Stimulated activated CD4-positive, alpha-beta T cell treated with anti-CD3 and anti-CD28 coated beads, TNF-alpha, amount 100 ng/mL, for 24 hours (primary cell): ENCODE measurements at places on chromosomes 16 and 17.

DNA sequence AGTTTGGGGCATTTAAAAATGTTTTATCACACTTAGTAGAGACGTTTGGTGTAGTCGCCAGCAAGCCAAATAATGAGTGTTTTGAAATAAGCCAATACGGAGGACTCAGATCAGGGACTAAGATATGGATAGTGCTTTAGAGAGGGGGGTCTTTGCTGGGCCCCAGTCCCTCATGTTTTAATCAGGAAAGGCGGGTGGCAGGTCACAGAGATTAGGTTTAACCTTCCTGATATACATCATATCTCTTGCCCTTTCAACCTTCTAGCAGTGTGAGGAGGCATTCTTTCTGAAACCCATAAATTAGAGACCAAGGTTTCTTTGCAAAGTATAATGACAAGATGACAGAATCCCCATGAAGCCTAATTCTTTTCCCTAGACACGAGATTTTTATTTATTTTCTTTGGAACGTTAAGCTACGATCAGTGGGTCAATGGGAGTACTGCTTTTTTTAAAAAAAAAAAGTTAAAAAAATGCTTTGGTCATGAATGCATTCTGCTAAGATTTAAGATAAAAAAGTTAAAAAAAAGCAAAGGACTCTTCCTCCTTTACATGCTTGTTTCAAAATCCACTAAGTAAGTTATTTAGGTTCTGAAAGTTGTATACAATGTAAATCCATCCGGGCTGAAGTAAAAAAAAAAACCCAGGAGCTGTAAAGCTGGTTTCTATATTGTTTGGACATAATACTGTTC lies 572.1 kb upstream of the SALL1 start:
- no peak for DNase-seq

- no peak for DNase-seq
Measured at GRCh38 chr17:13967416-13967815, 101.9 kb upstream of the COX10 start.

DNA sequence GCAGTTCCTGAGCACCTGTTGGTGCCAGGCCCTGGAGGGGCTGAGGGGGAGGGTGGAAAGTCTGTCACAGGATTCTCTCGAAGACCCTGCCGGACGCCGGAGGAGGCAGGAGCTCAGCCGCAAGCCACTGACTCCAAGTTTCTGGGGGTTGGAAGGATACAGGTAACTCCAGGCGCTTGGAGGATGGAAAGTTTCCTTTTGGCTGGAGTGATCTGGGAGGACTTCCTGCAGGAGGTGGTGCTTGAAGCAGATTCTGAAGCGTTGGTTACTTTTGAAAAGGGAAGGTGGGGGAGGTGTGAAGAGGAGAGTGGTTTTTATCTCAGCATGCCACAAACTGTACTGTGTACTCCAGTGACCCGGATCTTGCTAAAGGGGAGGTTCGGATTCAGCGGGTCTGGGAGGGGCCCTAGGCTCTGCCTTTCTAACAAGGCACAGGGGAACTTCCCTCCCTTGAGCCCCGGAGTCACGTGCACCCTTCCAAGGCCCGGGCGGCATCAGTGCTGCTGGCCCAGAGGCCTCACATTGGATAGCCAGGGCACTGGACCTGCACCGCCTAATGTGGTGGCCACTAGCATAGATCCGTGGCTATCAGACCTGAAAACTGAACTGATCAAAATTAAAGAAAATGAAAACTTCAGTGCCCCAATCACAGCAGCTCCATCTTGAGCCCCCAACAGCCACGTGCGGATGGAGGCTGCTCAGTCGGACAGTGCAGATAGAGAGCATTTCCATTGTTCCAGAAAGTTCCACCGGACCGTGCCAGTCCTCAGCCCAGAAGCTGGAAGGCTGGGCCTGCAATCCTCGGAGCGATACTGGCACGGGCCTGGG lies 42.2 kb upstream of the GSE1 start:
- DNase-seq, result no peak

DNA sequence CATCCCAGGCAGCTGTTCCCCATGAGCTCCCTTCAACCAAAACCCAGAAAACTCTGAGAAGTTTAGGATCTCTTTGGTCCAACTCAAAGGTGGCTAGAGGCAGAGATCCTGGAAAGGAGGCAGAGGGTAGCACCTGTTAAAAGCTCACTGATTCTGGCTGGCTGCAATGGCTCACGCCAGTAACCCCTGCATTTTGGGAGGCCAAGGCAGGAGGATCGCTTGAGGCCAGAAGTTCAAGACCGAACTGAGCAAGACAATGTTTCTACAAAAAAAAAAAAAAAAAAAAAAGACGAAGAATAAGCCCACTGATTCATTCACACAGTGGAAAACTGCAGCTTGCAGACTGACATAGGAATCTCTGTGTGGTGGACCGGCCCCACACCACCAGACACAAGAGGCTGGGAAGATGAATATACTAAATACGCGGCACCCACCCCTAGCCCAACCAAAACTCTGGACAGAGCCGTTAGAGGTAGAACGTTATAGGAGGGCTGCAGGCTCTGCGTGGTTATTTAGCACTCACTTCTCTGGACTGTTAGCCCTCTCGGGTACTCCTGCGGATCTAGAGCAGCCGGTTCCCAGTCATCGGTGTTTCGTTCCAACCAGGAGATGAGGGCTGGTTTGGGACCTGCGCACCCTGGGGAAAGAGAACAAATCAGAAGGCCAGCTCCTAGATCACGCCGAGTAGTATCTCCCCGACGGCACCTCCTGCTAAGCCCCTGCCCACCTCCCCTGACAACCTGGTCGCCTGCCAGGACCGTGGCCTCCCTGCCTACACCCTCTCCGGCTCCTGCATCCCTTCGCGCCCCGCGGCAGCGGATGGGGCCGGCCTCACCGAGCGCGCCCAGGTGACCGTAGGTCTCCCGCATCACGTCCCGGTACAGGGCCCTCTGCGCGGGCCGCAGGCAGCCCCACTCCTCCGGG lies 925 bp downstream of the ZNF689 start:
- peak; percentile 46 for DNase-seq

- DNase-seq, result no peak
Measured at GRCh38 chr16:55151561-55152305, 172.3 kb upstream of the IRX6 start.

- no peak for DNase-seq
Measured at GRCh38 chr16:57838161-57838560, 35.9 kb upstream of the KIFC3 start.

DNA sequence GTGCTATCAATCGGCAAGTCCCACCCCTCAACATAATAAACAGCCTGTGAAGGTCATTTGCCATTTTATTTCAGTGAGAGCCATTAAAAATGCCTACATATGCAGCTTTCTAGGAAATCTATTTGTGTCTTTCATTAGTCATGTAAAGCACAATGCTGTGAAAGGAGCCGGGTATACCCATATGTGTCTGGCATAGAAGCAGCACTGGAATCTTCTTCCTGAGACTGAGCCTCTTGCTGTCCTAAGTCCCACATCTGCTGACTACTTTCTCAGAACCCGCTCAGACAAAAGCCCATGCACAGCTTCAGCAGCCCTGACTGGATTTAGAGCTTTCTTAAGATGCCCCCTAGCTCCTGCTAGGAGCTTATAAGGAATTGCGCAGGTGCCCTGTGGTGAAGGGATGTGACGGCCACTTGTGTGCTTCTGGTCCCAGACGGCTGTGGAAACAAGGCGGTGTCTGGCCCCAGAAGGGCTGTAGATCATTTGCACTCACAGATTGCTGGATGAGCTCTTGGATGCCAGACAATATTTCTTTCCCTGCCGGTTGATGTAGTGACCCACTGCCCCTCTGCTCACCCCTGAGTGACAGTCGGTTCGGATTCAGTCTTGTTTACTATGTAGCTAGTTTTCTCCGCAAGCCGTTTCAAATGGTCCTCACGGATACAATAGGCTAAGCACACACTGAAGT lies 172.2 kb downstream of the ANKFN1 start:
- DNase-seq, result no peak

DNA sequence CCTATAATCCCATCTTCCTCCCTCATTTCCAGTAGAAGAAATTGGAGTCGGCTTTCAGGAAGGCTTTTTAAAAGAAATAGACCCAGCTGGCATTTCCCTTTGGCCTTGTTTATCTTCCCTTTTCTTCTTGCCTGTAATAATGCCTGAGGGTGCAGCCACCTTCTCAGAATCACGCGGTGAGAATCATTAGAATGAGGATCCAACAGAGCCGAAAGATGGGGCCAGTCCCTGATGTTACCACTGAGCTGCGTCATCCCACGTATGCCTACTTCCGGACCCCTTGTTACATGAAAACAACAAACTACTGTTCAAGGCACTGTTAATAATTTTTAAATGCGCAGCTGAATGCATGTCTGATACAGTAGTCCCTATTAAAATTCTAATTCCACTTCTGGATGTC lies 24.1 kb downstream of the SDR42E1 start:
- no peak for DNase-seq

DNA sequence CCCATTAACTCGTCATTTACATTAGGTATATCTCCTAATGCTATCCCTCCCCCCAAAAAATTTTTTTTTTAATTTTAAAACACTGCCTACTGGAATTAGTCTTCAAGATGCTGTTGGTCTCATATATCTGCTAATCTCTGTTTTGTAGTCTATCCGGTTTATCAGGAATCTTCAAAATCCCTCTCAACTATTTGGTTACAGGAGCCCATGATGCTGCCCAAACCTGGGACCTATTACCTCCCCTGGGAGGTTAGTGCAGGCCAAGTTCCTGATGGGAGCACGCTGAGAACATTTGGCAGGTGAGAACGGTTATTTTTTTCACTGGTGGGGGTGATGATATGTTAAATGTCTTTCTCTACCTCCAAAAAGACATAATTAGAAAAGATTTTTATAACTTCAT lies 6.9 kb downstream of the TEN1 start:
- DNase-seq, result no peak

DNA sequence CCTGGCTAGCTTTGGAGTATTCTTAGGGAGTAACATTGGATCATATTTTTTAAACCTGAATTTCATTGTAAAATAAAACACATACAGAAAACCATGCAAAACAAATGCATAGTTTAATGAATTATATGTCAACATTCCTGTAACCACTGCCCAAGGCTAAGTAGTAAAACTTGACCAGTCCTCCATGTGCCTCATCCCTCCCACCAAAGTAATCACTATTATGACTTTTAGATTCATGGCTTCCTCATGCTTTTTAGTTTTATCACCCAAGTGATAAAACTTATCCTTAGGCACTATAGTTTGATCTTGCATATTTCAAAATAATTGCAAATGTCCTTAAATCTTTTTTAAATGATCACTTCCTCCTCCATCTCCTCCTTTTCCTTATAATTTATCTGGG lies 20.4 kb downstream of the PRKCA start:
- DNase-seq, result no peak

- DNase-seq, result peak; percentile 74
Measured at GRCh38 chr17:74862108-74862901, 2.6 kb upstream of the GRIN2C start.

DNA sequence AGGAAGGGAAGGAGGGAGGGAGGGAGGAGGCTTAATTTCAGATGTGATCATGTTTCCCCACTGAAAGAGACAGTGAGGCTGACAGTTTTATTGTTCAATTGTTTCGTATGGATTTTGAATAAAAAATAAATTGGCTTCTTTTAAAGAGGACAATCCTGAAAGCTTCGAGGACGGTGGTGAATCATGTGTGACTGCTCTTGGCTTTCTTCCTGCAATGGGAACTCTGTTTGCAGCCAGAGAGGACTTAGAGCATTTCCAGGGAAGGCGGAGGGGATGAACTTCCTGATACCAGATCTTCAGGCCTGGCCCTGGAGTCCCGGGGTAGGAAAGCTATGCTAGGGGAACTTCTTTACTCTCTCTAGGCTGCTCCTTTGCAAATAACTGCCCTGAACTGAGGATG lies 72.8 kb upstream of the C16orf82 start:
- no peak for DNase-seq

GRCh38 chr17:40358323-40359038 lies 6.1 kb downstream of the GJD3 start:
- peak; percentile 85 for DNase-seq

- no peak for DNase-seq
Measured at GRCh38 chr17:16325964-16326363, 27.3 kb downstream of the CENPV start.

DNA sequence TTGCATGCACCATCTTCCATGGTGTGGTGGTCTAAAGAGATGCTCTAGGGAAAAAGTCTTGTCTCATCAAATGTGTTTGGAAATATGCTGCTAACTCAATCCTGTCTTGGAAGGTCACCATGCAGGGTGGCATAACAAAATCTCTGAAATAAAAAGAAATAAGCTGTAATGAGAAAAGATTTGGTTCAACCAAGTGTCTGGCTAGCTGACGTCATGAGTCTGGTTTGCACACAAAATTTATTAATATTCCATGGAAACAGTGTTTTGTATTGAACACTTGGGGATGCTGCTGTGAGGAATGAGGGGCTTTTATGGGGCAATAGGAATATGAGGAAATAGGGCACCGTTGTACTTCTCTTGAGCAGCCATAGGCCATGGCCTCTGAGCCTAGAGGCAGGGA lies 575.7 kb upstream of the CDH5 start:
- DNase-seq, result no peak

GRCh38 chr17:50210240-50211225 lies 9.1 kb upstream of the COL1A1 start:
- DNase-seq, result no peak

- no peak for DNase-seq
Measured at GRCh38 chr17:40251576-40251975, 32.5 kb downstream of the WIPF2 start.

- DNase-seq, result peak; percentile 68
Measured at GRCh38 chr16:57530104-57530521, 6.3 kb downstream of the CCDC102A start.

DNA sequence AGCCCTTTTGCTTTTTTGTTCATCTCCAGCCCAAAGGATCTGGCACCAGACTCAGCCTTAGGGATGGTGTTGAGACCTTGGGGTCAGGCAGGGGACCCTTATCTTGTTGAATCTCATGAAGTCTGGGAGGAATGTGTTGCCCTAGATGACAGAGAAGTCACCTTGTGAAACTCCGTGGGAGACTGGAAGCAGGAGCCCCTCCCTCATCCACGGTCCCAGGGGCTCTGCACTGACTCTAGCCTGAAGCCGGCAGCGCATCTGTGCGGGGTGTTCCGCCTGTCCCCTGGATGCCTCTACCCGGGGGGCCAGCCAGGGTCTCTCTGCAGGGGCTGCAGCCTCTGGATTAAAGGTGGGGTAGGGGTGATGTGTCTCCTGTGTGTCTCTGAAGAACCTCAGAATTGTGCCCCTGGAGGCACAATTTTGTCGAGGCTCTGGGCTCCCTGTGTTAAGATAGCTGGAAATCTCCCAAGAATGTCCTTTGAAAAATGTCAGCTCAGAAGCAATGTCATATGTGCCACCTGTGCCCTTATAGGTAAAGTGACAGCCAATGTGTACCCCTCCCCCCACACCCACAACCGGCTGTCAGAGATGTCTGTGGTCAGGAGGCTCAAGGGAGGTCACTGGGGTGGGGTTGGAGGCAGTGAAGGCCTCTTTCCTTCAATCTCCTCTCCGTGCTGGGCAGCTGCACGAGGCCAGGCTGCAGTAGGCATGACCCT lies 32.1 kb upstream of the CDC42EP4 start:
- DNase-seq, result no peak

DNA sequence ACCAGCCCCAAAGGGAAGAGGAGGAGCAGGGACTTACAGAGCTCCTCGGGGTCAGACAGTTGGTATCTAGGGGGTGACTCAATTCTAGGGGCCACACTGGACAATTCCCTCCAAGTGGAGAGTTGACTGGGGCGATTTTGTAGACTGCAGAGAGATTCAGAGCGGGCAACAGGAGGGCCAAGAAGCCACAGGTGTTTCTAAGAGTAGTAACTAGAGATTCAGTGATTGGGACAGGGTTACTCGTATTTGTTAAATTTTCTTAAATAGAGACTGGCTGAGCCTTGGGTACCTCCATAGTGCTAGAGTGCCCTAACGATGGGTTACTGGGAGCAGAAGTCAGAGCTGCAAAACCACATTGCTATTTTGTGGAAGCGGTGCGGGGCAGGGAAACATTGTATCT lies 3.3 kb upstream of the INPP5K start:
- DNase-seq, result no peak
